ENCODE measurements at places on chromosomes 4 and X.

GRCh38 chrX:69068301-69069085 lies 96.8 kb downstream of the PJA1 start:
- no peak for DNase-seq

- DNase-seq, result no peak
Measured at GRCh38 chr4:82988323-82988832, 22.2 kb downstream of the LIN54 start.

DNA sequence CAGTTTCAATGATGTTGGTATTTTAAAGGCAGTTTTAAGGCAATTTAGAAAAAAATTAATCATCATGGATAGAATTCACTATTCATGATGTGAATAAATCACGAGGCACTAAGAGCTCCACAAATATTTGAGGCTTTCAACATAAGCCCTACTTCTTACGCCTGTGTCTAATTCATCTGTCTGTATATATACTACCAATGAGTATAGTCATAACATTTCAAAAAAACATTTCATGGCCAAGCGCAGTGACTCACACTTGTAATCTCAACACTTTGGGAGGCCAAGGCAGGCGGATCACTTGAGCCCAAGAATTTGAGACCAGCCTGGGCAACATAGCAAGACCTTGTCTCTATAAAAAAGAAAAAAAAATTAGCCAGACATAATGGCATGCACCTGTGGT lies 56.5 kb downstream of the FBXL5 start:
- no peak for DNase-seq

DNA sequence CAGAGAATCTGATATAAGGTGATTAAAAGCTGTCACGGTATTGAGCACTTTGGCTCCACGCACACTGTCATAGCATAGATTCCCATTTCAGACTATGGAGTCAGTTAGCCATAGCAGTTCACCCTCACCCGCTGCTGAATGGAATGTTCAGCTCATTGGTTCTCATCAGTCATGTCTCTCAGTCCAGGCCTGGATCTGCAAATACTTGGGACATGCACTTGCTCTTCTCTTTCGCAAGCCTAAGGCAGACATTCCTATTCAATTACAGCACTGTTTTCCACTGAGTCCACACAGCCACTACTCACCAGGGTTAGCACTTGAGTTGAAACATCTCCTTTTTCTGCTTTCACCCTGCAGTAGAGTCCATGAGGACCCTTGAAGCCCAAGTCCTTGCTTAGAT lies 30.6 kb upstream of the SCML1 start:
- no peak for DNase-seq

GRCh38 chrX:50536955-50537354 lies 66.3 kb upstream of the DGKK start:
- DNase-seq, result no peak

GRCh38 chrX:71609095-71609750 lies 9.1 kb downstream of the CXCR3 start:
- DNase-seq, result no peak

GRCh38 chr4:128459547-128459946 lies 171.9 kb upstream of the PGRMC2 start:
- DNase-seq, result no peak
